Stimulated activated CD4-positive, alpha-beta T cell treated with anti-CD3 and anti-CD28 coated beads, Interleukin-1b, Interleukin-23, amount 100 ng/mL, for 1 hour (primary cell): ENCODE measurements at places on chromosomes 11 and 22.

GRCh38 chr22:27609451-27609888 is 192.1 kb downstream of the MN1 start:
- no peak for DNase-seq

DNA sequence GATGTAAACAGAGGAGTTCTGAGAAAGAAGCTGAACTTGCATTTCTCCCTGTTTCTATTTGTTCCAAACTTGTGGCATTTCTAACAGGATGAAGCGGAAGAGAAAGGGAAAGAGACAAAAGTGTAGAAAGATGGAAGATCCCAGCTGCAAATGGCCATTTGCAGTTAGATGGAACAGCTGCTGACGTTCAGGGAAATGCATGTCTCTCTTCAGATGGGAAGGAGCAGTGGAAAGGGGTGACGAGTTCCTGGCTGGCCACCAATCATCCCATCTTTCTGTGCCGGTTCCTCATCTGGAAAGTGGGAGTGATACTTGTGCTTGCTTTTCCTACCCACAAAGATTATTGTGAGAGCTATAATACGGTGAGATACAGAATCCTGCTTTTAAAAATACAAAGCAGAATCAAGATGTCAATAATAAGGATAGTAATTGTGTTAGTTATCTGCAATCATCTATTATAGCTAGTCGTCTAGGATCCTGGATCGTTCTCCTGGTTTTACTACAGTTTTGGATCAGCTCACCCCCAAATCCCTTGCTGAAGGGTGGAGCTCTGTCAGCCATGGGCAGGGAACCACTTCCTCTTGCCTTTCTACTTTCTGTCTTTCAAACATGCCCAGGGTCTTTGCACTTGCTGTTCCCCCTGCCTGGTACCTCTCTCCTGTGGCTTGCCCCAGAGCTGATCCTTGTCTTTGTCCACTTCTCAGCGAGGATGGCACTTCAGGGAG is 1.2 kb upstream of the TIMP3 start:
- no peak for DNase-seq

DNA sequence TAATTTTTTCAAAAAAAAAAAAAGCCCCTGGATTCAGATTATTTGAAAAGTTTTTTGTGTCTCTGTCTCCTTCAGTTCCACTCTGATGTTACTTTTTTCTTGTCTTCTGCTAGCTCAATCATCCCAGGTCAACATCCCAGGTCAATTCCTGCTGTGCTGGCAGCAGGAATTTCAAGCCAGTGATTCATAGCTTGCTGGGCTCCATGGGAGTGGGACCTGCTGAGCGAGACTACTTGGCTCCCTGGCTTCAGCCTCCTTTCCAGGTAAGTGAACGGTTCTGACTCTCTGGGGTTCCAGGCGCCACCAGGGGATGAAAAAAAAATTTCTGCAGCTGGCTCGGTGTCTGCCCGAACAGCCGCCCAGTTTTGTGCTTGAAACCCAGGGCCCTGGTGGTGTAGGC is 31.4 kb downstream of the PLAAT5 start:
- no peak for DNase-seq

DNA sequence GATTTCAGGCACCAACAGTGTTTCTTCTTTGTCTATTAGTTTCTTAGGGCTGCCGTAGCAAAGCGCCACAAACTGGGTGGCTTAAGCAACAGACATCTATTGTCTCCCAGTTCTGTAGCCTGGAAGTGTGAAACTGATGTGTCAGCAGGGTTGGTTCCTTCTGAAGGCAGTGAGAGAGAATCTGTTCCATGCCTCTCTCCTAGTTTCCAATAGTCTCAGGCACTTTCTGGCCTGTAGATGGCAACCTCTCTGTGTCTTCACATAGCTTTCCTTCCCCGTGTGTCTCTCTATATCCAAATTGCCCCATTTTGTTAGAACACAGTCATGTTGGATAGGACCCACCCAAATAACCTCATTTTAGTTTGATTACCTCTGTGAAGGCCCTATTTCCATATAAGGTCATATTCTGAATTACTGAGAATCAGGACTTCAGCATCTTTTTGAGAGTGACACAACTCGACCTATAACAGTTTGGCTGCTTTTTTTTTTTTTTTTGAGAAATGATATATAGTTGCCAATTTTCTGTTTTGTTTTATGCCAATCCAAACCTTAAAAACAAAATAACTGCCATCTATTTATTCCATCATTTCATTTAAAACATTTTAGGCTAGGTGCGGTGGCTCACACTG is 108.2 kb downstream of the SLC36A4 start:
- DNase-seq: no peak

DNA sequence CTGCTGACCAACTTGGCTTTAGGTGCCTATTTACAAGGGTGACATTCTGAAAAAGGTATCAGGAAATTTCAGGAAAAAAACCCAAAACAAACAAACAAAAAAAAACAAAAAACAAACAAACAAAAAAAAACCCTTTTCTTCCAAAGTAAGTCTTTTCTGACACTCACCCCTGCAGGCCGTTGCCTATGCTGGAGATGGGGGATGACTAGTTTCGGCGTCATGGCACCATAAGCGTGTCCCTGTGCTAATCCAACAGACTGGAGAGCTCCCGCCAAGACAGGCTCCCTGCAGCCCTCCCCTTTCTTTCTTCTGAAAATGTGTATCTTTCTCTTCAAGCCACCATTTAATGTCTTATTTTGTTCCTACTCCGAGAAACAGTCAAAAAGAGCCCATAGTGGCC is 13.7 kb downstream of the VSIG10L2 start:
- no peak for DNase-seq

GRCh38 chr11:124941703-124942102 is 5.9 kb upstream of the HEPACAM start:
- no peak for DNase-seq

- DNase-seq: no peak
Observed at GRCh38 chr11:65672180-65672860, 9.6 kb upstream of the RELA start.

- DNase-seq: no peak
Observed at GRCh38 chr11:108775324-108775723, 110.5 kb downstream of the DDX10 start.

DNA sequence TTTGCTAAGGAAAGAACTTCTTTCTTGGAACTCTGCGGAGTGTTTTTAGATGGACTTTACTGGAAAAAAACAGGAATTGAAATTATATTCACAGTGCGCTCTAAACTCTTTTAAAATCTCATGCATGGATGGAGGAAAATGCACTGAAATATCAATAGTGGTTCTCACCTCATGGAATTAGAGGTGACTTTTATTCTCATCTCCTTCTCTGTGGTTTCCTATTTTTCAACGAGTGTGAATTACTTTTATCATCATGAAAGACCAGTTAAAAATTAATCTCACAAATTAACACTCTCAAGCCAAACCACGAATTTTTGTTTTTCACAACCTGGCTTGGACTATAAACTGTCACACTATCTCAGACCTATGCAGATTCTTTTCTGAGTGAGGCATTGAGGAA is 16.6 kb downstream of the BMAL1 start:
- DNase-seq: no peak

DNA sequence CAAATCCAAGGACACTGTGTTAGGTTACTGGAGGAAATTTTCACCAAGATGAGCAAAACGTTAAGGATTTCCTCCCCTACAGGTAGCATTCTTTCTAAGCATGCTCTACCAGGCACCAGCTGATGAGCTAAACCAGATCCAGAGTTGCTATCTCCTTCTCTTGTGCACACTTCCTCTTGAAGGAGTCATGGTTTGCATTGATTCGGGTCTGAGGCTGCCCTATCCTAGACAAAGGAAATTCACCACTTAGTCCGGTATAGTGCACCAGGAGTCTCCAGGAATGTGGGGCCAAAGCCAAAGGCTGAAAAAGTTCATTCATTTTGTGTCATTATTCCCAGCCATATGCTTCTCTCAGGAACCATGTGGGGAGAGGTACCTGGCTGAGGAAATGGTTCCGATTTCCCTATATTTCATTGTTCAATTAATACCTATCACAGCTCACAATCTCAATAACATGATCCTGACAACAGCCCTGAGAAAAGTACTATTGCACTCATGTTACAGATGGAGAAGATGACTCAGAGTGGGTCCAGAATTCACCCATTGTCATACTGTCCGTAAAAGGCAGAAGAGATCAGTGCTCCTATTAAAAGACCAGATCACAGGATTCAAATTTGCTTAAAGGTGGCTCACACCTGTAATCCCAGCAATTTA is 39.1 kb downstream of the SLC35F2 start:
- DNase-seq: no peak

GRCh38 chr11:28026634-28027290 is 81.2 kb downstream of the KIF18A start:
- no peak for DNase-seq

DNA sequence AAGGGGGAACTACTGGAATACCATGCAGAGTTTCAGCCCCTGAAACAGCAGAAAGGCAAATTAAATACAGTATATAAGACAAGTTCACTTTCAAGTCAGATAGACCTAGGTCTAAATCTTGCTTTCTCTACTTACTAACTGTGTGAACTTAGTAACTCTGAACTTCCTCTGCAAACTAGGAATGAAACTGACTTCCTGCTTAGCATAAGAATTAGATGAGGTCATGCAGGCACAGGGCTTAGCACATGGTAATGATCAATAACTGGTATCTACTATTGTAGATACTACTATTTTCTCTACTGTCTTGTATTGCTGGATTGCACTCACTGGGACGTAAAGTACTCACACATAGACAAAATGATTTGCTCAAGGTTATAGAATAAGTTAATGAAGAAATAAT is 51.5 kb upstream of the MTNR1B start:
- no peak for DNase-seq

DNA sequence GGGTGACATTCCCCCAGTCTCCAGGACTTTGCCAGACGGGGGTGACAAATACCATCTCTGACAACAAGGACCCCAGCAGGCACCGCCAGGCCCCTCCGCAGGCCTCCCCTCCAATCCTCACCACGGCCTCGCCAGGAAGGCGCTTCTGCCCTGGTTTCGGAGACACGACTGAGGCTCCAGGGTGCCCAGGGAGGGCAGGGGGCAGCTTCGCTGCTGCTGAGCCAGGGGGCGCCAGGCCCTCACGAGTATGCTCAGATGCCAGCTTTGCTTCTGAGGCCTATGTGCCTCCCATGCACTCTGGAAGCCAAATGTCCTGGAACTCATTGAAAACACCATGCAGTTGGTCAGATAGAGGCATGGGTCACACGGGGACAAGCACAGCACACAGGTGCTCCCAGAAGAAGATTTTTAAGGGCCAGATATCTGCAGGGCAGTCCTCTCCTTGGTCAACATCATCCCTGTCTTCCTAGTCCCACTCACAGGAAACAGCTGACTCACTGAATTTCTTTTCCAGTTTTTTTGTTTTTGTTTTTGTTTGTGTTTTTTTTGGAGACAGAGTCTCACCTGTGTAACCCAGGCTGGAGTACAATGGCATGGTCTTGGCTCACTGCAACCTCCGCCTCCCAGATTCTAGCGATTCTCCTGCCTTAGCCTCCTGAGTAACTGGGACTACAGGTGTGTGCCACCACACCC is 19.9 kb downstream of the BID start:
- DNase-seq: no peak

GRCh38 chr11:66970807-66971442 is 4.2 kb upstream of the C11orf86 start:
- no peak for DNase-seq

GRCh38 chr11:68107689-68108088 is 13.5 kb downstream of the CHKA start:
- no peak for DNase-seq

DNA sequence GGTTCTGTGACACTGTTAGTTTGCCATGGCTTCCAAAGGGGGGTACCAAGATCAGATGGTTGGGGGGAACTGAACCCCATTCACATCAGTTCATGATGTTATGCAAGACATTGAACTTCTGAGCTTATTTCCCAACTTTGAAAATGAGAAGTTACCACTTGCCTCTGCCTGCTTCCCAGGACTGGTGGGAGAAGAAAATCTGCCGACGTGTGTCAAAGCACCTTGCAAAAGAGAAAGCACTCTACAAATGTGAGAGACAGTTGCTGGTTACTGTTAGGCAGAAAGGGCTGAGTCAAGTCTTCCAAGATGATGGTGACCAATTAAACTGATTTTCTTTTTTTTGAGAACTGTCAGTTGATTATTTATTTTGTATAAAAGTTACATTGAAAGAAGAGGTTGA is 45.6 kb downstream of the SMCO4 start:
- DNase-seq: no peak

GRCh38 chr11:120285256-120285655 is 39.8 kb upstream of the TLCD5 start:
- no peak for DNase-seq

DNA sequence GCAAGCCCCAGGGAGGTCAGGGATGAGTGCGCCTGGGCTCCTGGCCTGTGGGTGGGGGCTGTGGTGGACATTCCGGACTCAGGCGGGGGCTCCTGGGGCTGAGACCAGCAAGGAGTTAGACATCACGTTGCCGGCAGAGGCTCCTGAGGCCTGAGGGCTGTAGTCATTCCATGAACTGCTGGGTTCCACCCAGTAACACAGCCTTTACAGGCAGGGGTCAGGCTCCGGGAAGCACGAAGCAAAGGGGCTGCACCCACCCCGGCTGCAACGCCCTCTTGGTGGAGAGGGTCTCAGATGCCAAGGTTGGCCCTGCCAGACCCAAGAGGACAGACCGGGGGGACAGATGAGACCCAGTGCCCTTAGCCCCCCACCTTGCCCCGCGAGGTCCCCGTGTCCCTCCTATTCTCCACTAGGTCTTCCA is 9.0 kb downstream of the TNNT3 start:
- no peak for DNase-seq

- no peak for DNase-seq
Observed at GRCh38 chr11:10329935-10330334, 25.1 kb downstream of the ADM start.

- DNase-seq: no peak
Observed at GRCh38 chr11:10072142-10072541, 221.9 kb downstream of the SBF2 start.

- DNase-seq: no peak
Observed at GRCh38 chr11:41461057-41461681, 1.7 kb upstream of the LRRC4C start.

DNA sequence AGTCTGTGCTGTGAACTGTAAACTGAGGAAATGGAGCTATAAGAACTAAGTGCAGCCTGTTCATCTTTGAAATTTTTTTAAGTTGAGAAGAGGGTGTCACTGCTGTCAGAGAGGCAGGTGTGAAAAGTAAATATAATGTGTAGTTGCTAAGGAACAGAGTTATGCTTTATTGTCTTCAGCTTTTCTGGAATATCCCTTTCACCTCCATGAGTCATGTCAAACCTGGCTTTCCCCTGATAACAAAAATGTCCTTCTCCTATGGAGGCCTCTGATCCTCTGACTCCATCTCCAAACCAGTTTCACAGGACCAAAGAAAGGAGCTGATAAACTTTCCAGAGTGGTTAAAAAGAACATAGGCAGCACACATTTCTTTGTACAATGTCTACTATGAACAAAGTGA is 12.8 kb upstream of the MUC15 start:
- no peak for DNase-seq

GRCh38 chr11:12259956-12260355 is 117.4 kb upstream of the PARVA start:
- no peak for DNase-seq

- no peak for DNase-seq
Observed at GRCh38 chr11:58285483-58286040, 17.5 kb upstream of the OR10W1 start.

- no peak for DNase-seq
Observed at GRCh38 chr11:93444617-93445073, 98.5 kb downstream of the SMCO4 start.

GRCh38 chr11:69209038-69209350 is 53.3 kb downstream of the SMIM38 start:
- DNase-seq: no peak

GRCh38 chr22:48382197-48382596 is 1445.5 kb downstream of the BRD1 start:
- no peak for DNase-seq
